ENCODE measurements at places on chromosomes 1 and 21.

DNA sequence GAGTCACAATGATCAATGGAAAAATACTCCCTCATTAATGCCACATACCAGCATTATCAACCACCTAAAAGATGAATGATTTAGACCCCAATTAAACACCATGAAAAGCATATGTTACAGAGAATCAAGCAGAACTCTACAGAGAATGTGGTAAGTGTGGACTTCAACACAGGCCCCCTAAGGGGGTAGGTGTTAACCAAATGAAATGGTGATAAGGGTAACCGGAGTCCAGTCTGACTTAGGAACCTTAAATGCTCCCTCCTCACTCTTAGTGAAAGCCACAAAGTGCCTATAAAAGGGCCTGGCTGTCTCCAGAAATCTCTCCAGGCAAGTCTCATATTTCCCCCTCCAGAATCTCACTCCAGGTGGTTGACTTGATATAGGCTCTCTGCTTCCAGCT is 149.2 kb upstream of the FOXD3 start:
- no peak for DNase-seq

GRCh38 chr1:46517932-46518498 is 28.4 kb downstream of the DMBX1 start:
- DNase-seq: no peak

GRCh38 chr1:169943963-169944526 is 50.3 kb upstream of the SCYL3 start:
- no peak for DNase-seq

DNA sequence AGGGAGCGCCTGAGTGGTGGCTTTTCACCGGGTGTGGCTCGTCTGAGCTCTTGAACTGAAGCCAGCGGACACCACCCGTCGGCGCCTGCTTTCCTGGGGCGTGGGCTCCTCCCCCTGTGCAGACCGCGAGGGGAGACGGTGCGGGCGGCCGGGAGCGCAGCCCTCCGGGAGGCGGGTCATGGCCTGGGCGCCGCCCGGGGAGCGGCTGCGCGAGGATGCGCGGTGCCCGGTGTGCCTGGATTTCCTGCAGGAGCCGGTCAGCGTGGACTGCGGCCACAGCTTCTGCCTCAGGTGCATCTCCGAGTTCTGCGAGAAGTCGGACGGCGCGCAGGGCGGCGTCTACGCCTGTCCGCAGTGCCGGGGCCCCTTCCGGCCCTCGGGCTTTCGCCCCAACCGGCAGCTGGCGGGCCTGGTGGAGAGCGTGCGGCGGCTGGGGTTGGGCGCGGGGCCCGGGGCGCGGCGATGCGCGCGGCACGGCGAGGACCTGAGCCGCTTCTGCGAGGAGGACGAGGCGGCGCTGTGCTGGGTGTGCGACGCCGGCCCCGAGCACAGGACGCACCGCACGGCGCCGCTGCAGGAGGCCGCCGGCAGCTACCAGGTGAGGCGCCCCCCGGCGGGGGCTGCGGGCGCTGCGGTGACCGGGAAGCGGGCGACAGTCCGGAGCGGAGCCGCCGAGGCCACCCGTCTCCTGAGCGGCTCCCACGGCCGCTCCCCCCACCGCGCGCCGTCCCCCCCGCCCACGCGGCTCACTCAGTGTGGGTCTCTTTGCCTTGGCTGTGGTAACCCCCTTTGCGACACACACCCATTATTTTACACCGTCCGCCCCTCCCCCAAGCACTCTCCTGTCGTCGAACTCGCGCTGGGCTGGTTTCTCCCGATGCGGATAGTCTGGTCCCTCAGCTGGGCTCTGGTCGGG is at the start of gene TRIM58:
TSS of gene TRIM58 (plus strand) at position 119 of the 916 bp plus-strand sequence. CDS start at position 179, 60 bp downstream.
- no peak for DNase-seq

- DNase-seq: no peak
These were observed 516 bp downstream of the TBX15 start for GRCh38 chr1:118987468-118988185.

DNA sequence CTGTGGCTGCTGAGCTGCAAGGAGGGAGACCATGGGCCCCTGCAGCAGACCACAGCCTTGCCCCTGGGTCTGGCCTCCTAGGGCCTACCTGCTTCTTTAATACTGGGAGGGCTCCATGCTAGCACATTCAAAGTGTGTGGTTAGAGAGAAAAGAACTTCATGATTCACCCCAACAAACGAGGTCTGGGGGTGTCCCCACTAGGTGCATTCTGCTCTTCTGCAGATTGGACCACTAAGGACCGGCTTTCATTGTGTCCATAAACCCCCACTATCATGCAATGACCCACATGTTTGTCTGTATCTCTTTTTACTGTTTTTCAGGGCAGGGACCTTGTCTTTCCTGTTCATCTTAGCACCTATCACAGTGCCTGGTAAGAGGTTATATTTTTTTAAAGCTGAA is 185.4 kb downstream of the OMA1 start:
- DNase-seq: no peak

- no peak for DNase-seq
These were observed 604.8 kb downstream of the PLA2G4A start for GRCh38 chr1:187433598-187433997.

- no peak for DNase-seq
These were observed 203.0 kb downstream of the TOMM20 start for GRCh38 chr1:234925440-234926263.

Data from stimulated activated CD8-positive, alpha-beta memory T cell treated with anti-CD3 and anti-CD28 coated beads, Interleukin-2, amount 100 ng/mL, for 1 hour (primary cell).